ENCODE measurements at places on chromosomes 3 and 15.

GRCh38 chr3:33115024-33115768 is 1.4 kb downstream of the CRTAP start:
- DNase-seq: no peak

DNA sequence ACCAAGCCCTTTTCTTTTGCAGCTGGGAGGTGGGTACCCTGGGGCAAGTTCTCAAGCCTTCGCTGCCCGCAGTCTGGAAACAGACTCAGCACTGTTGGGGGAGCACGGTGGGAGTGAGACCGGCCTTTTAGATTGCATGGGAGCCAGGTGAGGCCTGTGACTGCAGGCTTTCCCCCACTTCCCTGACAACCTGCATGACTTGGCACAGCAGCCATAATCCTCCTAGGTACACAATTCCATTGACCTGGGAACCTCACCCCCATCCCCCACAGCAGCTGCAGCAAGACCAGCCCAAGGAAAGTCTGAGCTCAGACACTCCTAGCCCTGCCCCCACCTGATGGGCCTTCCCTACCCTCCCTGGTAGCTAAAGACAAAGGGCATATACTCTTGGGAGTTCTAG is 52.2 kb upstream of the CCDC80 start:
- DNase-seq: no peak

GRCh38 chr3:8741581-8742261 is 8.1 kb downstream of the CAV3 start:
- no peak for DNase-seq

DNA sequence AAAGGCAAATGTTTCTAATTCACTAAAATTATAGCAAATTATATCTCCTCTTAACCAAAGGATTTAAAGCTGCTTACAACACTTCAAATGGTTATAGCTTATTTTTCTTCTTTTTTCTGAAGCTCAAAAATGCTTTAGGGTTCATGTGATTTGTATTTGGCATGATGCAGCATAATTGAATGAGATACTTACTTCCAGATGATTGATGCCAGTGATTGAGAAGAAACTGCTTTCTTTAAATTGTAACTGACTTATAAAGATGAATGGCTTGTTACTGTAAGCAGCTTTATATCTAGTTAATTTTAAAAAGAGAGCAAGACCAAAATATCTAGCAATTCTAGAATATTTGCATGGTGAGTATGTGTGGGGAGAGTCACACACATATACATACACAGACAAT is 270.7 kb upstream of the THRB start:
- no peak for DNase-seq

GRCh38 chr3:51388286-51389029 is 2.6 kb upstream of the RBM15B start:
- no peak for DNase-seq

DNA sequence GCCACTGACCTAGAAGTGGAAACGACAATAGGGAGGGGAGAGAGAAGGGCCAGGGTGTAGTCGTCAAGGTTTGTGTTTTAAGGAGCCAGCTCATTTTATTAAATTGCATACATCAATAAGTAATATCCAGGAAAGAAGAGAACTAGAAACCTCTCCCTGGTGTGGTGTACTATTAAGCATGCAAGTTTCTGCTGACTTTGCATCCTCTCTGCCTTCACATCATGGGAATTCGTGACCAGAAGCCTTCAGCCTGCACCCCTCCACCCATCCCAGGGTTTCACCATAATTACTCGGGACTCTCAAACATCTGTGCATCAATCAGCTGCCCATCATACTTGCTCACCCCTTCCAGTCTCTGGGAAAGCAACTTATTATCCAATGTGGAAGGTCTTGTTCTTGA is 70.9 kb upstream of the UBE3A start:
- no peak for DNase-seq

GRCh38 chr3:195548987-195549386 is 5.9 kb upstream of the PPP1R2 start:
- no peak for DNase-seq

DNA sequence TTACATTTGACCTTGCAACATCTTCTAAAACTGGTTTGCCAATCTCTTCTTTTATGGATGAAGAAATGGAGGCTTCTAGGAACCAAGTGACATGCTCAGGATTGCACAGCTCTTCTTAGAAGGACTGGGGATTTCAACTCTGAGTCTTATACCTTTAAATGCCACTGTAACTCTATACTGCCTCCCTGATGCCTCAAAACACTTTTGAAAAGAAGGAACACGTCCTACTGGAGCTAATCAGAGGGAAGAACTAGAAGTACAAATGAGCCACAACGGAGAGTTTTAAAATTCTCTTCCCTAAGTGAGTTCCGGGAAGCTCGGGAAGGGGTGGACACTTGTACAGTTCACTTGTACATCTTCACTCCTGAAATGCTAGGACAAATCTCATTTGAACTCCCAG is 949 bp upstream of the MITF start:
- no peak for DNase-seq

DNA sequence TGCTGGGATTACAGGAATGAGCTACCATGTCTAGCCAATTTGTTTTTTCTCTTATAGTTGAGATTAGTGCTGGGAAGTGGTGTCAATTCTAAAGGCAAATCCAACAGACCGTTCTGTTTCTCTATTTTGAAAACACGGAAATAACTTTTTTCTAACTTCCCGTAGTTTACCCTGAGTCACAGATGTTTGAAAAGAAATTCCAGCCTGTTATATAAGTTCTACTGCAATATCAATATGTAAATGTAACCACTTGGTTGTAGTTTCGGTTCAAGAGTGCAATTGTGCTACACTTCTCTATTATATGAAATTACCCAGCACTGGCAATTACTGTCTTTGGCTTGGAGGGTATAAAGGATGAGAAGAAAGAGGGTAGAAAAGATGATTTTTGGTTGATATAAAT is 22.3 kb upstream of the GNB4 start:
- DNase-seq: no peak

DNA sequence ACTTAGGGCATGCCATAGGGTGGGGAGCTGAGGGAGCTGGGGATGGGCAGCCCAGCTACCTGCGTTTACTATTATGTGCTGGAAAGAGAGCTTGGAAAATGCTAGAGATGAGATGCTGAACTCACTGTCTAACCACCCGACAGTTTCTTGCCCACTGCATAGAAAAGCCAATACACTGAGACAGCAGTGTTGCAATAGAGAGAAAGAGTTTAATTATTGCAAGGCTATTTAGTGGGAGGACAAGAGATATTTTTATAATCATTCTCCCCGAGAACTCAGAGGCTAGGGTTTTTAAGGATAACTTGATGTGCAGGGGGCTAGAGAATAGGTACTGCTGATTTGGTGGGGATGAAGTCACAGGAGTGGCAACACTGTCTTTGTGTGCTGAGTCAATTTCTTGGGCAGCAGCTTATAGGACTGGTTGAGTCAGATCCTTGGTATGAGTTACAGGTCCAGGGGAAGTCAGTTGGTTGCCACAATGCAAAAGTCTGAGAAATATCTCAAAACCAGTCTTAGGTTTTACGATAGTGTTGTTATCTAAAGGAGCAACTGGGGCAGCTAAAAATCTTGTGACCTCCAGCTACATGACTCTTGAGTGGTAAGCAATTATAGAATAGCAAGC is 205.9 kb downstream of the GABRG3 start:
- DNase-seq: no peak

GRCh38 chr3:29525254-29525881 is 244.5 kb downstream of the RBMS3 start:
- no peak for DNase-seq

DNA sequence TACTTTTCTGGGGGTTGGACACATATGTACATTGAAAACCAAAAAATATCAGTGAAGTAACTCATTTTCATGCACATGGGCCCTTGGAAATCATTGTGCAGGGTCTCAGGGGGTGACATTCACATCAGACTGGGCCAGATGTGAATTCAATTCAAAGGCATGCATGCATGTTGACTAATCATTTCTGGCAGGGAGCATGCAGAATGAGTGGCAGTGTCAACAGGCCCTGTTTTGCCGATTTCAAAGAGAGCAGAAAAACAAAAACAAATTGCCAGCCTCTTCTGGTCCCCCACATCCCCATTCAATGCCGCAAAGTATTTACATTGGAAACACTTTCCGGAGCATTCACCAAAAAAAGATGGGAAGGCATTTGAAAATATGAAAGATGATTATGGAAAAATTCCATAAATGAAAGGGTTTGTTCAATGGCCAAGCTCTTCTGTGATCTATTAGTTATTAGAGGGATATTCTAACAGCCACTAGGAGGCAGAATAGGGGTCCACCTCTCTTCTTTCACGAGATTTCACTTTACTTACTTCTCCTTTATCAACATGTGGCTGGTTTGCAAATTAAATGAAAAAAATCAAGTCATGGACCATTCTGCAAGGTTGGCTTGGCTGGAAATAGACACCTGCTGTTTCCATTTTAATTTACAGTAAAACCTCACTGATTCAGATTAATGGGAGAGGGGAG is 119.9 kb upstream of the FEZF2 start:
- DNase-seq: no peak

GRCh38 chr15:90083954-90084607 is 18.2 kb downstream of the IDH2 start:
- no peak for DNase-seq

DNA sequence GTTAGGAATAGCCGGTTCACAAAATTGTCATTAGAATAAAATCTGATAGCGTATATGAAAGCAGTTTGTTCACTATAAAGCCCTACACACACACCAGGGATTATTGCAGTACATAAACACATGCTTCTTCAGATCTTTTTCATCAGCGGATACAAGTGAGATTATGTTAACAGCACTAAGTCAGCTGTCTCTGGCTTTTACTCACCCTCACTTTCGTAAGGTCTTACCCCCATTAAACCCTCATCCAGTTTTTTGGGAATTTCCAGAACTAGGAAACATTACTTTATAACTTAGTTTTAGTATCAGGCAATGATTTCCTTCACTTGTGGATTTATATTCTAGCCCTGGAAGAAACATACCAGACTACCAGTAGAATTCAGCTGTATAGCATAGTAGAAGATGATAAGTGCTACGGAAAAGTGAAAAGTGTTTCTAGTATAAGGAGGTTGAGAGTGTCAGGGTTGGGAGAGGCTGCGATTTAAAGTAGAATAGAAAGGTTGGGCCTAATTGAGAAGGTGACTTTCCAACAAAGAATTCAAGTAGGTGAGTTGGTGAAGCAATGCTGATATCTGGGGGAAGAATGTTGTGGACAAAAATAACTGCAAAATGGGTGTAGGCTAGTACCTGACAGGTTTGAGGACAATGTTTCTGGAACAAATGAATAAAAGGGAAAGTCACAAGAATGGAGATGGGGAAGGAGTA is 22.7 kb downstream of the TMEM207 start:
- no peak for DNase-seq

DNA sequence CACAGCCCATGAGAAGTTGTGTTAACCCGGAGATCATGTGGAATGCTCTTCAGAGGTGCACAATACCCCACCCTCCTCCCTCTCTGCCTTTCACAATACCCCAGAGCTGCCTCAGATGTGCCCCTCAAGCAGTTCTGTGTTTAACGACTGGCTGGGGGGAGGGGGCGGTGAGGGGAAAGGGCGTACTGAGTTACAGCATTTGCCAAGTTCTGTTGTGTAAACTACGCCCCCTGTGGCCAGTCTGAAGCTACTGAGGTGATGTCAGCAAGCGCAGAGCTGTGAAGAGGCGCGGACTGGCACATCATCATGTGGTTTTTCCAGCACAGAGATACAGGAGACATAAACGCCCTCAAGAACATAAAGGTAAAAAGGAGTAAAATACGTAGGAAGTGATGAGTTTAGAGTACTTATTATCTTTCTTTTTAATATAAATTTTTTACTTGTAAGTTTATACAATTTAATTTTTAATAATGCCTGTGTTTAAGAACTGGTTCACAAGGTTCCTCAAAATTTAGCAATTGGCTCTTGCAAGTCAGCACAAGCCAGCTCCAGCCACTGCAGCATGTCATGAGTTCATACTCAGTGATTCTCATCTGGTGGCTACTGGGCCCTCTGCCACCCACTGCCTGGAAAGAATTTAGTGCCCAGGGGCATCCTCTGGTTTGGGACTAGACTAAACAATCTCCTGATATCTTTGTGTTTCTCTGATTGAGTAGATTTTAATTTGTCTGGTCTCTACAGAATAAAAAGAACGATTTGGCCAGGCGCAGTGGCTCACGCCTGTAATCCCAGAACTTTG is 1.7 kb downstream of the EPB42 start:
- DNase-seq: no peak

DNA sequence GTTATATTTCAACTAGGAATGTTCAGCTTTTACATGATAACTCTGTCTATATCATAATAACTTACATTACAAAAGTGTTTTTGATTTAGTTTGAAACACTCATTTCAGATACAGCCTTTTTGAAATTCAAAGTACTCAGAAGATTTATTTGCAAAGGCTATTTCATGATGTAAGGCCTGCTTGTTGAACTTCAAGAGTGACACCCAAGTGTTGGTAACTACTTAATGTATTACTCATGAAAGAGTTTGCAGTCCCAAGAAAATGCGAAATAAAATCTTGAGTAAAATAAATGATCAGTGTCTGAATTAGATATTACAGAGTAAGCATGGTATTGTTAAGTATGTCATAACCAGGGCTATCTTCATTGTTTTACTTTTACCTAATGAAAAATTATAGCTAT is 35.3 kb downstream of the ARHGEF26 start:
- no peak for DNase-seq

GRCh38 chr3:195195321-195196209 is 75.4 kb downstream of the XXYLT1 start:
- DNase-seq: no peak

GRCh38 chr3:177777699-177778098 is 580.4 kb upstream of the TBL1XR1 start:
- DNase-seq: no peak

DNA sequence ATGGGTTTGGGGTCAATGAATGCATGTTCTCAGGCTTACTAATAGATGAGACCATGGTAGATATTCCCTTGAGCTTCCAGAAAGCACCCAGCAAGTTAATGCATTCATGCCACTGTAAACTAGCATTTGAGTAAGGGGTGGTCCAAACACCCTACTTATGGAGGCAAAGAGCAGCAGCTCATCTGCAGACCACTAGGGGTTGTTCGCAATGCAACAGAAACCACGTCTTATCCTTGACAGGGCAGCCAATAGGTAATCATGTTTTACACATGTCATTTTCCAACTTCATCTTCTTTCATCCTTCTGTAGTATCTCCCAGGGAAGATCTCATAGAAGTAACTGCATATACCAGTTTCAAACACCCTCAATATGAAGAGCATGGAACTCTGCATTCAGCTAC is 330.2 kb downstream of the RORA start:
- DNase-seq: no peak

GRCh38 chr3:69197922-69198530 is 75.6 kb upstream of the LMOD3 start:
- DNase-seq: peak; percentile 24

DNA sequence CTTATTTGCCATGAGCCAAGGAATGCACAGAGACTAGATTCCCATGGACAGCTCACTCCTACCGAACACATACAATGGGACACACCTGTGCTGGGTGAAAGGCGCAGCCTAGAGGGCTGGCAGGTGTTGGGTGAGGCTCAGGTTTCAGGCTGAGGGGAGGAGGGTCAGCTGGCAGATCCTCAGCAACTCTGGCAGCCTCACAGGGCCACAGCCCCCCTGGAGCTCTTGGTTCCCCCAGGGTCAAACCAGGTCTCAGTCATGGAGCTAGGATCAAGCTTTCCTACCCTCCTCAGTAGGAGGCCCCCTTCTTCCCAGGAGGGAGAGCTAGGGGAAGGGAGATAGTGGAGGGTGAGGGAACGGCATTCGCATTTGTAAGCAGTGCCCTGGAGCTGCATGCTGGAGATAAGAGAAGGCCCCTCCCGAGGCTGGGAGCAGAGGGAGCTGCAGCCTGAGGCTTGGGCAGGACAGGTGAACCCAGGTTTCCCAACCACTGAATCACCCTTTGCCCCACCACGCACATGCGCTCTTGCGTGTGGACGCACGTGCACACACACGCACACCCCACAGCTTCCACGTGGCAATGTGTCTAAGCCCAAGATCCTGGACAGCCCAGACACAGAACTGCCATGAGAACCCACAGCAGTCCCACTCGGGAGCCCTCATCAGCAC is 26.3 kb upstream of the TFRC start:
- DNase-seq: no peak
